ENCODE measurements at places on chromosomes 12 and 14.

DNA sequence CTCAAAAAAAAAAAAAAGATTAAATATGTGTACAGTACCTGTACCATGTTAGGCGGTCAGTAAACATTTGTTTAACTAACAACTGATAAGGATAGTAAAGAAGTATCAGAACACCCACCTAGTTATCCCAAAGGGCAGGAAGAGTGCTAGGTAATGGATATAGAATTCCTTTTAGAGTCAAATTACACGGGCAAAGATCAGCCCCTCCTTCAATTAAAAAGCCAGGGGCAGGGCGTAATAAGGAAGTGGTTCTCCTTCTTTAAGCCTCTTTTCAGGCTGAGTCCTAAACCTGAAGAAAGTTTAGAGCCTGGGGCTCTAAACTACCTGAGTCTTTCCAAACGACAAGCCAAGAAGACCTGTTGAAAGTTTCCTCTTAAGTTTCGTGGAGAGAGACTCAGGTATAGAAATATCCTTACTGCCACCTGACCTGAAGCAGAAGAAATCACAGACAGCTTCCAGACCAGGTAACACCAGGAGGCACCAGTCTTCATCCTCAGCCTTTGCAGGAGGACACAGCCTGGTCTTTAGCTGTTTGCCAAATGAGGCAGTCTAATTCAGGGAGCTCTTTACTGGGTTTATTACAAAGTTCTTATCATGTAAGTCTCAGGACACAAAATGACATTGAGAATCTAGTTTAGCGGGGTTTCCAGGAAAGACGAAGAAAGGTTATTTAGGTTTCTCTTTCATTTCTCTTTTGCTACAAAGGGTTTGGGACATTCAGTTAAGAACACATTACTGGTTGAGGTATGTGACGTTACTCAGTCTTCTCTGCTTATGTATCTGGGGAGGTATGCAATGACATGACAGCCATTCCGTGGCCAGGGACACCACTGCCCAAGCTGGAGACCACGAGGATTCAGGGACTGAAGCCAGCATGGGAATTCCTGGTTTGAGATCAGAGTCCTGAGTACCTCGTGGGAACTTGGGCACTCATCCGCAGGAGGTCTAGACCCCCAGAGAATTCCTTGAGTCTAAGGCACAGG, at the start of gene BCL2L14:
BCL2L14 (plus strand) TSS at position 266 of the 983 bp plus-strand sequence. CDS start 8,367 bp downstream, outside the sequence.
- DNase-seq = no peak

- peak; percentile 54 for DNase-seq
Measured at GRCh38 chr12:143964-144649, 69.8 kb downstream of the SLC6A12 start.

DNA sequence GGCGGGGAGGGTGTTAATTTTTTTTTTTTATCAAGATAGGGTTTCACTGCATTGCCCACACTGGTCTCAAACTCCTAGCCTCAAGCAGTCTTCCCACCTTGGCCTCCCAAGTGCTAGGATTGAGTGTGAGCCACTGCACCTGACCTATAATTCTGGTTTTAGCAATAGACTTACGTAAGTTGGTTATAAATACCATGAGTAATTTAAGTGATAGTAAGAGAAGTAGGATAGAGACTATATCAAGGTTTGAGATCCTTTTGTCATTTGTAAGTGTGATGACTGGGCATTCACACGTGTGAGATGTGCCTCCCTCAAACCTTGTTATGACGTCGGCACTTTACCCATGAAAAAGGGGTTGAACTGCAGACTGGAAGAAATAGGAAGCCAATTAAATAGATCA, 22.5 kb downstream of the SINHCAF start:
- DNase-seq = no peak

DNA sequence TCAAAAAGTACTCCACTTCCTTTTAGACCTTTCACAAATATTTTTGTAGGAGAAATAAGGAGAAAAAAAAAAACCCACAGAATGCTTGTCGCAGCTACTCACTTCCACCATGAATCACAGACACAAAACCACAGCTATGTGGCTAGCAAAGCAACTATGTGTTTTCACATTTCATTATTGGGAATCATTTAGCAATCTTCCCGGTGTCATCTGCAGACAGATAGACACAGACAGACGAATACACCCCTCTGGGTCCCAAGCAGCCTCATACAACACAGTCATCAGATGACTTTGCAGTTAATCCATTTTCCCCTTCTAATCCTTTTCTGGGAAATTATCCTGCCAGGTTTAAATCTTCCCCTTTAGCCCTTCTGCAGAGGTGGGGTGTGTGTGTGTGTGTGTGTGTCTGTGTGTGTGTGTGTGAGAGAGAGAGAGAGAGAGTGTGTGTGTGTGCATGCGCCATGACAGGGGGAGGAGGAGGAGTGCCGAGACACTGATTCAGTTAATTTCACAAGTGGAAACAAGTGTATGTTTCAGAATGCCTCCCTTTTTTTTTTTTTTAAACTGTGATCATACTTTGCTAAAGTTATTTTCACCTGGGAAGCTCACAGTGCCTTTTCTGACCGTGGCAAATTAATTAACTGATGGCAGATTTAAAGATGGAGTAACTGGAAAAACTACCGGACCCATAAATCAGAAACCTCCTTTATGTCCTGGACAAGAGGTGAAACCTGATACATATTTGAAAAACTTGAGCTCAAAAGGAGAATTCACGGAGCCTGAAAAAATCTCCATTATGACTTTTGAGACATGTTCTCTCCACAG, 39.9 kb downstream of the LTBP2 start:
- peak; percentile 78 for DNase-seq

DNA sequence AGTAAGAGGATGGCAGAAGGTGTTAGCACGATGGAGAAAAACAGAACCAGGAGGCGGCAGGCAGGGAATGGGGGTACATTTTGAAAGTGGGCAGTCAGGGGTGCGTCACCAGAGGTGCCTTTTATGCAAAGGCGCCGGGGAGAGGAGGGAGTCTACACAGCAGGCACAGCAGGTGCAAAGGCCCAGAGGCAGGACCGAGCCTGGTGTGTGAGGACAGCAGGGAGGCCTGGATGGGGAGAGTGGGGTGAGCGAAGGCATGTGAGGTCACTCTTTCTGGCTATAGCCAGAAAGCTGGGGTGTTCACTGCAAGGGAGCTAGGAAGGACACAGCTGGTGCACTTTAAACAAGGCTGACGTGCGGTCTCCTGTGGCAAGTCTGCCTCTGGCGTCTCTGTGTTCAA, 65.0 kb downstream of the NCOR2 start:
- no peak for DNase-seq

Data from left kidney (tissue), 8 donors.